Pancreas (tissue), 10 donors: ENCODE measurements at places on chromosomes 3 and 15. TPM values are rescaled to one million over a fixed set of nuclear protein-coding genes. Genes with fewer than 3 reads are reported as not detected.

GRCh38 chr3:78285032-78285728 is 1245.3 kb downstream of the ROBO2 start:
- no peak for DNase-seq

- no peak for DNase-seq
Observed at GRCh38 chr3:137259089-137259488, 301.3 kb downstream of the IL20RB start.

GRCh38 chr15:26352406-26352805 is 420.5 kb downstream of the GABRB3 start:
- DNase-seq, result no peak

DNA sequence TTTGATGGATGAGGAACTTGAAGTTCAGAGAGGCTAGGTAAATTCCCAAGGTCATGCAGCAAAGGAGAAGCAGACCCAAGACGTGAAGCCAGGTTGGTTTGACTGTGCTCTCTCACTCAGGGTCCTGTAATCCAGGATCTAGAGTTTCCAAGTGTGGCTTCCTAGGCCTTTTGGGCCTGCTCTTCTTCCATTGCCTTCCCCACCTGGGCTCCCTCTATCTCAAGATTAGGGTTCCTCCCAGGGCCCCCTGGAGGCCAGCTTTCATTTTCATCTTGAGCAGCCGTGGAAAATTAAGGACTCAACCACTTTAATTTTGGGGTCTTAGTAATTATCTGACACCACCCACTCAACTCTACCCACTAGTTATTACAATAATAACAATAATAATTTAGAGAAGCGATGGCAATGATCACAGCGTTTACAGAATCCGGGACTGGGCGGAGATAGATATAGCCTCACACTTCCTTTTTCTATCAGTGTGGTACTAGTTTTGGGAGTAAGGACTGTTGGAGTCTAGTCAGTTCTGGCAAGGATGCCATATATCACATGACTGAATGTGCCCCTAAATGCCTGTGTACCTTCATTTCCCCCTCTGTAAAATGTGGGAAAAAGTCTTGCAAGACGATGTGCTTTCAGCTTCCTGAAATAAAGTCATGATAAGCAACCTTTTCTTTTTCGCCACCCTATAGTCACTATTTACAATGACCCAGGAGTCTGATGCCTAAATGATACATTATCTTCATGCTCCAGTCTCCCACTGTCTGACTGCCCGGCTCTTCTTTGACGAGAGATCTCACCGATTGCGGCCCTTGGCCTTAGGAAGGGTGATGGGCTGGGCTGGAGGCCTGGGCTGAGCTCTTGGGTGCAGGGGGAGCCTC is 30.2 kb upstream of the MAGEF1 start:
- DNase-seq, result no peak

GRCh38 chr3:53337167-53337940 is 10.0 kb downstream of the DCP1A start:
- DNase-seq, result no peak

GRCh38 chr15:47351501-47351900 is 365.8 kb upstream of the SEMA6D start:
- no peak for DNase-seq

GRCh38 chr3:48680811-48681540 is 4.7 kb downstream of the NCKIPSD start:
- DNase-seq, result no peak

GRCh38 chr15:39350785-39351184 is 230.1 kb upstream of the THBS1 start:
- no peak for DNase-seq

DNA sequence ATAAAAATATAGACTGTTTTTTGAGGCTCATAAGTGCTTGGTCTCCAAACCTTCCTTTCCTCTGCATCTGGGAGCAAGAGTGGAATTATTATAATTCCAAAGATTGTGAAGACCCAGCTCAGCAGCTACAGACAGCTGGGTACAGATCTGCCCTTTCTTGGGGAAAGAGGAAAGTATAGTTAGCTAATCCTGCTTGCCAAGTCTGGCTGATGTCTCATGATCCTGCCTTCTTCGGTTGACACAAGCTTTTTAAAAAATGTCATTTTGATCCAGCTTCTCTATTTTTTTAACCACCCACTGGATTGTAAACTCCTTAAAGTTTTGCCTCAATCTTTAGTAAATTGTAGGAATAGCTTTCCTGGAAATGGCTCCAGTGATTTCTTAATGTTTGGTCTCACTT is 181.1 kb downstream of the LRTM1 start:
- no peak for DNase-seq

GRCh38 chr3:136270179-136270578 is 20.0 kb downstream of the PCCB start:
- no peak for DNase-seq

DNA sequence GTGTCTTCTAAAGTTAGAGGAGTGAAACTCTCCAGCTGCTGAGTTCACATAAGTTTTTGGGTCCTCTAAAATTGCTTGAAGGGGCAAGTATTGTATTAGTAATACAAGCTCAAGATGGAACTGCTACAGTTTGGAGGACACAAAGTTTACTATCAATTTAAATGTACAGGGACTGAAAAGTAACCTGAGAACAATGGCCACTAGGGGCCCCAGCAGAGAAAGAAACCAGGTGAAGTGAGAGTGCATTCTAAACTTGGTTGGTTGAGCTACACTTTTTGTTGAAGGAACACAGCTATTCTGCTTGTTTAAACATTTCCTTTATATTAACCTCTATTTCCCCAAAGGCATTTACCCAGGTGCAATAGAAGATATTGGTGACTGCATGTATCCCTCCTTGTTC is 755.5 kb downstream of the GBE1 start:
- no peak for DNase-seq

- no peak for DNase-seq
Observed at GRCh38 chr15:70319466-70319865, 221.7 kb upstream of the TLE3 start.

- no peak for DNase-seq
Observed at GRCh38 chr3:170692720-170693119, 106.8 kb upstream of the SLC7A14 start.

DNA sequence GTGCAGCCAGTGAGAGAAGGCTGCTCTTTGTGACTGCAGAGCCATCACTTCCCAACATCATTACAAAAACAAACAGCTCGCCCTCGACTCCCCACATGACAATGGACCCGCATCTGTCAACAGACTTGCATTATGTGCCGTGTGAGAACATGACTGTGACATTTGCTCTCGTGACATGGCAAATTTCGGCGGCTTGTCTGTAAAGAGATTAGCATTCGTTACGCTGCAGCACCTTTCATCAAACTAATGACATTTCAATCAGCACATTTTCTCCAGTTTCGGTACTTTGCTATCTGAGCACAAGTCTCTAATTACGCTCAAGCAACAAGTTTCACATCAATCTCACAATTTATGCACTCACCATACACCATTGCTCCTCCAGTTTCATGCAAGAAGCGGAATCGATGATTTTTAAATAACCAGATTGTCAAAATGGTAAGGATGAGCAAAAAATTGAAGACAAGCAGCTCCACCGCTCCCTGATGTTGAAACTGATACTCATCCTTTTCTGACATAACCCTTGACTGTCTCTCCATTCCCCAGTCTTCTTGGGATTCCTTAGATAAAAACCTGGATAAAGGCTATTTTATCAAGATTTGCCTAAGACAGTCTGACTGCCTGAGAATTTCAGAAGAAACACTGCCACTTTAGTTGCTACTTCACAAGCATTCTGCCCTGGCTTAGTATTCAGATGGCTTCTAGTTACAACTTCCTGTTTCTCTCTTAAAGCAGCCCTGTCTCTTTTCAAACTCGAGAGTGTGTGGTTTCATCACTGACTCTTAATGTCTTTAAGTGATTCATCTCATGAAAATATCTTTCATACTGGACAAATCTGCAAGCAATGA is at the start of gene SLC9A9:
Gene SLC9A9, minus strand, starts transcription at position 682 of the 845 bp plus-strand sequence. Its CDS starts 146 bp downstream, at position 536.
- DNase-seq, result no peak

- no peak for DNase-seq
Observed at GRCh38 chr3:17755836-17756235, 13.4 kb upstream of the TBC1D5 start.

GRCh38 chr3:189605717-189606116 is 25.5 kb upstream of the TP63 start:
- no peak for DNase-seq

- no peak for DNase-seq
Observed at GRCh38 chr3:148840451-148840850, 12.8 kb downstream of the CPB1 start.

GRCh38 chr3:142027735-142028134 is 121.6 kb downstream of the TFDP2 start:
- no peak for DNase-seq

DNA sequence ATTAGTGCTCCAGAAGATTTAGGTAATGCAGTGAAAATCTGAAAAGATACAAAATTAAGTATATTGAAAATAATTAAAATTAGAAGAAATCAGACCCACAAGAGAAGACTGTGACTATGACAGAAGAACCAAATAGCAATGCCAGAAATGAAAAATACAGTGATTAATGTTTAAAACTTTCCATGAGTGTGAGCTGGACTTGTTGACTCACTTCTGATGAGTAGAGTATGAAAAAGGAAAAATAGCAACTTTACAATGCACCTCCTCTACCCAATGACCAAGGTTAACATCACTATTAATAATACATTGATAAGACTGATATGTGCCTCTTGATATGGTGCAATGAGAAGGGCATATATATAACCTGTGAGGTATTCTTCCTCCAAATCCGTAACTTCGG is 39.3 kb upstream of the SLC22A13 start:
- no peak for DNase-seq

- no peak for DNase-seq
Observed at GRCh38 chr3:192607798-192608197, 119.5 kb downstream of the FGF12 start.

Gene MOBP
- total RNA-seq, result not detected

Gene HHLA2
- 1.2 TPM for total RNA-seq

Gene KIF15
- total RNA-seq, result 0.09 TPM

Gene REC114
- total RNA-seq, result not detected

Gene SIDT1
- total RNA-seq, result 0.28 TPM

Gene EIF2A
- 77.3 TPM for total RNA-seq

Gene XIRP1
- not detected for total RNA-seq

Gene CDC25A
- total RNA-seq, result 0.86 TPM

Gene CCDC39
- 0.09 TPM for total RNA-seq

Gene COL7A1
- 0.64 TPM for total RNA-seq
